ENCODE measurements at places on chromosomes 2 and 18.

GRCh38 chr18:75694292-75694691 is 266.8 kb upstream of the SMIM21 start:
- DNase-seq: peak; percentile 48

- no peak for DNase-seq
Measured at GRCh38 chr2:146659976-146660375, 1184.9 kb upstream of the ACVR2A start.

GRCh38 chr2:97068074-97068473 is 26.6 kb downstream of the FAHD2B start:
- DNase-seq: no peak

GRCh38 chr18:10508591-10508990 is 17.2 kb upstream of the NAPG start:
- DNase-seq: no peak

DNA sequence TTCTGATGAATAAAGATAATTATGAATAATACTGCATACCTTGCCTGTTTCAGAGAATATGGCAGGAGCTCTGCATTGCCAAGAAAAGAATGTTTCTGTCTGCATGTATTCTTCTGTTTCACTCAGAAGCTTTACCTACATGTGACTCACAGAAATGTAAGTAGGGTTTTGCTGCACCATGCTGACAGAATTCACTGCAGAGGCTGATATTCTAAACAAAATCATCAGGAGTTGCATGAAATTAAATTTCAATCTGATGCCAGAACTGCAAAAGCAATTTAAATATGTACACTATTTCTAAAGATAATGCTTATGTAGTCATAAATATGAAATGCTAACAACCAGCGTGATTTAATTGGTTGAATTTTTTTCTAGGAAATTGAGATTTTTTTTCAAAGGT is 332.8 kb upstream of the FSHR start:
- no peak for DNase-seq

DNA sequence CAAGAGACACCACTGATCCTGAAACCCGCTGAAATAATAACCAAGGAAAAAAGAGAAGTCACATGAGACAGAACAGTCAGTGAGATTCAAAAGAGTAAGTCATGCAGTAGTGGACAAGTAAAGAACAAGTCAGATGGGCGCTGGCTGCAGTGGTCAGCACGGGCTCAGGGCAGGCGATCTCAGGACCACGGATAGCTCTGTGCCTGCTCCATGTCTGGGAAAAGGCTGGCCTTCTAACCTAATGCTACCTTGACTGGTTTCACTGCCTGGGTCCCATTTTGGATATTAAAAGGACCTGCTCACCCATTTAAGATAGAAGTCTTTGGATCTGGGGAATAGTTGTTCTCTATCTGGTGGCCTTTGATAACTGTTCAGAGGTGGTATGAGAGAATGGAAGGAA is 61.7 kb upstream of the LCLAT1 start:
- no peak for DNase-seq

DNA sequence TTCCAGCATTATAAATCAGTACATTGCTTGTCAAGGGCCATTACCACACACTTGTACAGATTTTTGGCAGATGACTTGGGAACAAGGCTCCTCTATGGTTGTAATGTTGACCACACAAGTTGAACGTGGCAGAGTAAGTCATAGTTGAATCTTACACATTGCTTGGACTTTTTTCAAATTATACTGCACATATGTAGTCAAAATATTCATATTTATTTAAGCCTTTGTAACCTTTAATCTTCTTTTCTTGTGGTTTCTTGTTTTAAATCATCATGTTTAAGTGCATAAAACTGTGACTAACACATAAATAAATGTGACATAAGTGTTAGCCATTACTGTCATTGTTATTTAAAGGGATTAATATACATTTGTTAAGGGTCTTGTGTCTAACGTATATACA is 52.1 kb upstream of the EPB41L5 start:
- no peak for DNase-seq

DNA sequence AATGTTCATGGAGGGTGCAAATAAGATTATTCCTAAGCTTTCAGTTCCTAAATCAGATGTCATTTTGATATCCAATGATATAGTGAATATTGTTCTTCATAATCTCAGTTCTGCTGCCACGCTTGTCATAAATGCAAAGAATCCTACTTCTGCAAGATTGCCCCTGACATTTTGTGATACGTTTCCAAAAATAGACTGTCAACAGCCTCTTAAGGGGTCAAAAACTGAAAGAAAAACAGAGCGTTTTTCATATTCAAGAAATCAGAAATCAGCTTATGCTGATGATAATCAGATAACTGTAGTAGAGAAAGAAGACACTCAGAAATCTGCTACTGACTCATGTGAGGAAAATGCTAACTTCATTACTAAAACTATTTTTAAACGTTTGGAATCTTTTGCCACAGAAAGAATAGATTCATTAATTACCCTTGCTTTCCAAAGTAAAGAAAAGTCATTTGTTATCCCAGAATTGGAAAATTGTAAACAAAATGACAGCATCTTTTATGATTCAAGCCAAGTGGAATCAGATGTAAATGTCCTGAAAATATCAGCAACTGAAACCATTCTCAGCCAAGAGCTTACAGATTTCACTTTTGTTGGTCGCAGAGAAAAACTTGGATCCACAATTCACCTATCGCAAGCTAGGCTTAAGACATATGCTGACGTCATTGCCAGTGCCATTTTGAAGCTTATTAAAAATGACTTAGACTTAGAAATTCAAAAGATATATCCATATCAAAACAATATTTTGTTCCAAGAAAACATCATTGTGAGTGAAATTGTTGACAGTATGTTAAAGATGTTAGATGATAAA is 55.1 kb downstream of the FSIP2 start:
- no peak for DNase-seq

- no peak for DNase-seq
Measured at GRCh38 chr18:34467058-34467457, 242.3 kb upstream of the NOL4 start.

- no peak for DNase-seq
Measured at GRCh38 chr2:240518981-240519380, 38.8 kb downstream of the ANKMY1 start.
